ENCODE measurements at places on chromosomes 4 and X.

GRCh38 chr4:15375667-15376066 is 52.2 kb upstream of the C1QTNF7 start:
- no peaks in the 10 kb centered on the region for H3K27me3 ChIP-seq
- H3K27ac ChIP-seq, result no peak overlapping the region
- DNase-seq, result no peak
- H3K4me3 ChIP-seq, result no peak overlapping the region
- no peaks in the 10 kb centered on the region for H3K36me3 ChIP-seq

- no peaks in the 10 kb centered on the region for H3K36me3 ChIP-seq
- no peak for DNase-seq
- no peaks in the 10 kb centered on the region for H3K27me3 ChIP-seq
- H3K4me3 ChIP-seq, result no peak overlapping the region
- peaks cover 3% of the 10 kb centered on the region for H3K4me1 ChIP-seq
These were observed 15.5 kb upstream of the HSD17B10 start for GRCh38 chrX:53449632-53450031.

DNA sequence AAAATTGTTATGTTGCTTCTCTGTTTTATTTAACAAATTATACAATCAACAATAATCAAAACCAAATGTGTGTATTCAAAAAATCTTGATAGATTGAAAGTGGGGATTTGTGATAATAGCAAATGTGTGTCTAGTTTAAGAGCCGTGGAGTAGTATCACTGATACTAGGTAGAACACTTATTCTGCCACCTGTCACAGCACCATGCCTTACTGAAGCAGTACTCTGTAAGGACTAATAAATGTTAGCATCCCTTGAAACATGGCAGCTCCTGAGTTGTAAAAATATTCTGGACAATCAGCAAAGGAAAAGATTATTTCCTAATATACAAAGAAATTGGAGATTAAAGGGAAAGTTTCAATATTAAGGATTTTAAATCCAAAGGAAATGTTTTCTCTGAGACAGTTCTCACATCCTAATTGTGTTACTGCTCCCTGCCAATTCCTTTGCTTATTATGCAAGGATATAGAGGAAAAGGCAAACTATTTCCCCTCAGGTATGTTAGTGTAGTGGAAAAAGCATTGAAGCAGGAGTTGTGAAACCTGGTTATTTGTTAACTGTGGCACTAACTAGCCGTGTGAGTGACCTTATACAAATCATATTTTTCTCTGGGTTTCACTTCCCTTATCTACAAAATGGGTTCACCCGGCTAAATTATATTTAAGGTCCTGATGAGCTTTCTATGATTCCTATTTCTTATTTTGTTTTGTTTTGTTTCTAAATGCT is 303.1 kb downstream of the ARHGAP24 start:
- H3K36me3 ChIP-seq, result no peaks in the 10 kb centered on the region
- no peak for DNase-seq
- no peak overlapping the region for H3K4me3 ChIP-seq
- H3K4me1 ChIP-seq, result no peaks in the 10 kb centered on the region
- no peak overlapping the region for H3K27ac ChIP-seq
- no peaks in the 10 kb centered on the region for H3K27me3 ChIP-seq

DNA sequence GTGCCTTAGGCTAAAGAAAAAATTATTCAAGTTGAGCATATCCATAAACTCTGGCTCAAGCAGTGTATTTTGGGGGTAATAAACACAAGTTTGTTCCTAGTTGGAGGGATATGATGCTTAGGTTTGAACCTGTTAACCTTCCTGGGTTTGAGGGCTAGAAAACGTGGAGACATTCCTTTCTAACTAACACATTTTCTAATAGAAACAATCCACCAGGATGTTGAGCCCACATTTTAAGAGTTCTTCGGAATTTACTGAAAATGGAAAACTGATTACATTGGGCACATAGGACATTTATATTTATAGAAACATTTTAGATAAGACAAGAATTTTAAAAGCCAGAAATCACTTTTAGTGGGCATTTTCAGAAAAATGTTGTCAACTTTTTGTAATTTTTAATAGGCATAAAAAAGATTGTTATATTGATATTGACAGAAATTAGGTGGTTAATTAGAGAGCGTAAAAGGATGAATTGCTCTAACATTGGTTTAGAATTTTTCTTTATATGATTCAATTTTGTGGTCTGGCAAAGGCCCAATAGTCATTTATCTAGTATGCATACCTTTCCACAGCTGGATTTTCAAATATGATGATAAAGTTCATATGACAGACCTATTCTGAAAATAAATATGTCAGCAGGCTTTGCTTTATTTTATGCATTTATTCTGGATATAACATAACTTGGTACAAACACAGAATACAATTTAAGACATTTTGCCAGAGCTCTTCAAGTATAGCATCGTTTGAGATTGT is 49.2 kb downstream of the CEP44 start:
- H3K27ac ChIP-seq, result no peak overlapping the region
- H3K36me3 ChIP-seq, result no peaks in the 10 kb centered on the region
- H3K4me3 ChIP-seq, result no peak overlapping the region

DNA sequence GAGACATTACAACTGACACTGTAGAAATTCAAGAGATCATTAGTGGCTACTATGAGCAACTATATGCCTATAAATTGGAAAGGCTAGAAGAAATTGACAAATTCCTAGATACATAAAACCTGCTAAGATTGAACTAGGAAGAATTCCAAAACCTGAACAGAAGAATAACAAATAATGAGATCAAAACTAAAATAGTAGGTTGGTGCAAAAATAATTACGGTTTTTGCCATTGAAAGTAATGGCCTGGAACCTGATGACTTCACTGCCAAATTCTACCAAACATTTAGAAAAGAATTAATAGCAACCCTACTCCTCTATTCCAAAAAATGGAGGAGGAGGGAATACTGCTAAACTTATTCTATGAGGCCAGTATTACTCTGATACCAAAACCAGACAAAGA is 824.9 kb downstream of the KLHL13 start:
- no peaks in the 10 kb centered on the region for H3K36me3 ChIP-seq
- no peaks in the 10 kb centered on the region for H3K27me3 ChIP-seq
- no peaks in the 10 kb centered on the region for H3K4me1 ChIP-seq
- no peak overlapping the region for H3K27ac ChIP-seq
- H3K4me3 ChIP-seq, result no peak overlapping the region

- H3K4me3 ChIP-seq, result no peak overlapping the region
- no peak overlapping the region for H3K27ac ChIP-seq
- peaks cover 30% of the 10 kb centered on the region for H3K36me3 ChIP-seq
- no peak for DNase-seq
- peaks cover 55% of the 10 kb centered on the region for H3K4me1 ChIP-seq
- no peaks in the 10 kb centered on the region for H3K27me3 ChIP-seq
These were observed 5.0 kb downstream of the ARFIP1 start for GRCh38 chr4:152784490-152785350.

DNA sequence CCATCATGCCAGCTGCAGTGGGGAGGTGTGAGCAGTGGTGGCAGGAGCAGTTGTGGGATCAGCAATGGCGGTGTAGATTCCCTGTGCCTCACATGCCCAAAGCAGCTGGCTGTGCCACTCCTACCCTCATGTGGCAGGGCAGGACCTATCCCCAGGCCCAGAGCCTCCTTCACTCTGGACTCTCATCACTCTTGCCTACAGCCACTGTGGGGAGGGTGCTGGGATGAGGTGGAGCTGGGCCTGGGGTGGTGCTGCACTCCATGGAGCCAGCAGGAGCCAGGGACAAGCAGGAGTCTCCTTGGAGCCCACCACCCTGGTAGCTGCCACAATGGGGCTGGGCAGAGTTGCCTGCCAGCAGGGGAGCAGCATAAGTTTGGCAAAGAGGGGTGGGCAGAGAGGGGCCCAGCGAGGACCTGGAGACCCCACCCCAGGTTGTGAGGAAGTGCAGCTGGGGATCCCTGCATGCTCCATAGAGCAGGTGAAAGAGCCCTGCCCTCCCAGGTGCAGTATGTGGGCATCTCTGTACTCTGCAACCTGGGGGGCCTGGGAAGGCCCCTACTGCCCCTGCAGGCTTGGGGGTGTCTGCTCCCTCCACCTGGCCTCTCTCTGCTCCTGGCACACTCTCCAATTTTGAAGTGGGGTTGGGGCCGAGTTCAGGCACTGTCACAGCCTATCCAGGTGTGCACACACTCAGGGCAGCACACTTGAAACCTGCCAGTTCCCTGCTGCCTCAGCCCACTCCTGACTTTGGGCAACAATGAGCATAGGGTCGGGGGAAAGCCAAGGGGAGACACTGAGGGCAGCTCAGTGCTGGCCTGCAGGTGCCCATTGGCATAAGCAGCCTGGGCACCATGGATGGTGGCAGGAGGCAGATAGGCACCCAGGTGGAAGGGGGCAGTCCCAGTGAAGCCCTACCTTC is 74.0 kb upstream of the INTU start:
- H3K27ac ChIP-seq, result no peak overlapping the region
- H3K36me3 ChIP-seq, result no peaks in the 10 kb centered on the region
- no peaks in the 10 kb centered on the region for H3K27me3 ChIP-seq
- DNase-seq, result no peak
- H3K4me1 ChIP-seq, result no peaks in the 10 kb centered on the region

- H3K27ac ChIP-seq, result no peak overlapping the region
- H3K27me3 ChIP-seq, result no peaks in the 10 kb centered on the region
- H3K36me3 ChIP-seq, result no peaks in the 10 kb centered on the region
- H3K4me1 ChIP-seq, result no peaks in the 10 kb centered on the region
- DNase-seq, result no peak
These were observed 220.0 kb downstream of the SPCS3 start for GRCh38 chr4:176539785-176540175.

DNA sequence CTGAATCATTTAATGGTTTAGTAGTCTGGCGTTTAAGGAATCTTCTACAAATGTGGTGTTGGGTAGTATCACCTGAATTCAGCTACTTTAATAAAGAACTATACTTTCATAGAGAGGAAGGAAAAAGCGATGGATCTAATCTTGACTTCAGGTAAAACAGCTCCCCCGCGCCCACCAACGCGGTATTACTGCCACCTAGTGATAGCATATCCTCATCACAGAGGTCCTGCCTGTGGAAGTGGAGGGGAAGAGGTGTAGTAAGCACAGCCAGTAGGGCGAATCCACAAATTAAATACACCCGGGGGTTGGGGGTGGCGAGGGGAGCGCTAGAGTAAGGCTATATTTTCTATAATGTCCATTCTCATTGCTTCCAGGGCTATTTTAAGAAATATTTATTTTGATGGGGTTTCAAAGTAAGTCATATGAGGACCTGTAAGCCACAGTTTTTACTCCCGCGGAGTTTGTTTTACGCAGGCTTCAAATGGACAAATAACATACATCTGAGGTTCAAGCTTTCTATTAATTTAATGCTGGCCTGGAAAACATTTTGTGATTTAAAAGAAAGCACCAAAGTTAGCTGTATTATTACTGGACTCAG is 8.3 kb upstream of the DAPP1 start:
- H3K27ac ChIP-seq, result no peak overlapping the region

DNA sequence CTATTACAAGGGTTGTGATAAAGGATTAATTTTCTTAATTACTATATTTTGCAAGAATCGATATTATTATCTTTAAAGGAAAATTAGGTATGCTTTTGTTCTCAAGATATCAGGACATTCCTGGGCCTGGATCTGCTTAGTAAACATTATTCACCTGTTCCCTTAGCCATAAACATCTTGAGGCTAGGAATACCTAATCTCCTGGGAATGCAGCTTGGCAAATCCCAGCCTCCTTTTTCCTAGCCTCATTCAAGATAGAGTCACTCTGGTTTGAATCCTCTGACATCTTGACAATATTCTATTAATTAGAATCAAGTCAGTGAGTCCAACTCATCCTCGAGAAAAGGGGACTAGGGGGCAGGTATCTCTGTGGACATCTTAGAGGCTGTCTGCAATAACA is 327.1 kb downstream of the STIM2 start:
- no peaks in the 10 kb centered on the region for H3K36me3 ChIP-seq
- H3K4me3 ChIP-seq, result no peak overlapping the region
- H3K27ac ChIP-seq, result no peak overlapping the region
- no peaks in the 10 kb centered on the region for H3K4me1 ChIP-seq
- no peaks in the 10 kb centered on the region for H3K27me3 ChIP-seq

DNA sequence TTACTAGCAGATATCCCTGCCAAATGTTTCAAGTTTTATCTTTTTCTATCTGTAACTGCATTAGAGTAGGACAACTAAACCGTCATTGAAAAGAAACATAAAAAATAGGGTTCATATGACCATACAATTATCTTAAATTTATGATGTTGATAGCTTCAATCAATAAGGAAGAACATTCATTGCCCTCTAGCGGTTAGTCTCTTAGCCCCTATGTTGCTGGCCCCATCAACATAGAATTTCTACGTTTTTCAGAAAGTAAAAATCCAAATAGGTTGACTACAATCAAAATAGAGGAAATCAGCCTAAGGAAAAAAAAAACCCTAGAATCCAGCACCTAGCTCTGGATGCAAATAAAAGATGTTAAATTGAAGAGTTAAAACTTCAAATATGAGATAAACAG is 225.1 kb upstream of the ITM2A start:
- DNase-seq, result no peak
- H3K4me1 ChIP-seq, result no peaks in the 10 kb centered on the region
- no peaks in the 10 kb centered on the region for H3K36me3 ChIP-seq
- H3K27me3 ChIP-seq, result peaks cover 1% of the 10 kb centered on the region
- no peak overlapping the region for H3K4me3 ChIP-seq
- H3K27ac ChIP-seq, result no peak overlapping the region

GRCh38 chr4:47213971-47214370 is 182.6 kb downstream of the GABRB1 start:
- no peaks in the 10 kb centered on the region for H3K27me3 ChIP-seq
- no peaks in the 10 kb centered on the region for H3K4me1 ChIP-seq
- DNase-seq, result no peak
- no peaks in the 10 kb centered on the region for H3K36me3 ChIP-seq
- no peak overlapping the region for H3K27ac ChIP-seq
